ENCODE measurements at places on chromosomes 7 and 10.

- DNase-seq: no peak
Observed at GRCh38 chr10:114233482-114233881, 5.6 kb upstream of the VWA2 start.

GRCh38 chr7:112129655-112130323 is 76.4 kb downstream of the DOCK4 start:
- no peak for DNase-seq

DNA sequence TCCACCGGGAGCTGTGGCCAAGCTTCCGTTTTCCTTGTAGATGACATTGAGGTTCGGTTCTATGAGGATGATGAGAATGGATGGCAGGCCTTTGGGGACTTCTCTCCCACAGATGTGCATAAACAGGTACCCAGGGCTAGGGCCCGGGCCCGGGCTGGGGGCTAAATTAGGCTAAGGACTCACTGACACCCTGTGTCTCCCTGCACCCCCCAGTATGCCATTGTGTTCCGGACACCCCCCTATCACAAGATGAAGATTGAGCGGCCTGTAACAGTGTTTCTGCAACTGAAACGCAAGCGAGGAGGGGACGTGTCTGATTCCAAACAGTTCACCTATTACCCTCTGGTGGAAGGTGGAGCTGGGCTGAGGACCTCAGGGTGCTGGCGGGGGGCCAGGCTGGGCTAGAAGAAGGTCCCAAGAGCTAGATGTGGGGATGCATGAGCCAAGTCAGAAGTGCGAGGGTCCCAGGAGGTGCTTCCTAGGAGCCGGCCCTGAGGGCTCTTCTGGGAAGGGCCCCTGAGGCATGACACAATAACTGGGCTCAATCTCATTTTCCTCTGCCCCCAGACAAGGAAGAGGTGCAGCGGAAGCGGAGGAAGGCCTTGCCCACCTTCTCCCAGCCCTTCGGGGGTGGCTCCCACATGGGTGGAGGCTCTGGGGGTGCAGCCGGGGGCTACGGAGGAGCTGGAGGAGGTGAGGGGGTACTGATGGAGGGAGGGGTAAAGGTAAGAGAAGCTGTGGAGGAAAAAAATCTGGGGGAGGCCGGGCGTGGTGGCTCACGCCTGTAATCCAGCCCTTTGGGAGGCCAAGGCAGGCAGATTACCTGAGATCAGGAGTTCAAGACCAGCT is 2.9 kb downstream of the NFKB2 start:
- DNase-seq: no peak

DNA sequence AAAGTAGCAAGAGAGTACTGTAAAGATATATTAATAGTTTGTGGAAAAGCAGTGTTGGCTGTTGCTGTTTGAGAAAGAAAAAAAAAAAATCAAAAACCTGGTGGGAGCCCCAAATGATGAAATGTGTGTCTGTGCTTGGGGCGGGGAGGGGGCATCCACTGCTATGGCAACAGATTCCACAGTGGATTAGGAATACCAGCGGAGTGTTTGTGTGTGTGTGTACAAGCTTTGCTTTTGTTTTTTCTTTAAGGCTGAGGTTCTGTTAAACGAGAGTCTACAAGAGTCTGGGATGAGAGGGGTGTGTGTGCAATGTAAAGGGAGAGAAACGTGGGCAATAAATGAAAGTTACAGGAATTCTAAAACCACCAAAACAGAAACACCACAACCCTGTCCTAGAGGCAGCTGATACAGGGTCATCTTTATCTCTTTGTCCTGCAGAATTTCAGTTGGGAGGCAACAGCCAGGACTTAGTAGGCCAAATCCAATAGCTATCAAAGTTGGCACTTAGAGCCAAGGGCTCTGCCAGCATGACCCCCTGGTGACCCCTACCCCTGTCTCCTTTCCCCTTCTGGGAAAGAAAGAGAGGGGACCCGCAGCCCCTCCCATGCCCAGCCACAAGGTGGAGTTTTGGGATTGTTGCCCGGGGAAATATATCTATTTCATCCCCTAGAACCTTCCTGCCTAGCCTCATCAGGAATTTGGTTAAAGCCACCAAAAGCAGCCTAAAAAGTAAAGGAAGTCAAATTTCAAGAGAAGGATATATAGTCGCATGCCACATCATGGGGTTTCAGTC is 85.4 kb downstream of the OSBPL3 start:
- no peak for DNase-seq

DNA sequence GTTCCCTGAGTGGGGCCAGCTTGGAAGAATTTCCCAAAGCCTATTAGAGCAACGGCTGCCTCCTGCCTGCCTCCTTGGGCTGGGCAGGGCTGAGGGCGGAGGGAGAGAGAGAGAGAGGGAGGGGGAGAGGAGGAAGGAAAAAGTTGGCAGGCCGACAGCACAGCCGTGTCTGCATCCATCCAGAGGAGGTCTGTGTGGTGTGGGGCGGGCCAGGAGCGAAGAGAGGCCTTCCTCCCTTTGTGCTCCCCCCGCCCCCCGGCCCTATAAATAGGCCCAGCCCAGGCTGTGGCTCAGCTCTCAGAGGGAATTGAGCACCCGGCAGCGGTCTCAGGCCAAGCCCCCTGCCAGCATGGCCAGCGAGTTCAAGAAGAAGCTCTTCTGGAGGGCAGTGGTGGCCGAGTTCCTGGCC is at the start of gene AQP1:
Gene AQP1 (plus strand): TSS at position 293 of the 409 bp plus-strand sequence. CDS start 57 bp downstream, at position 350.
- no peak for DNase-seq

GRCh38 chr7:105963038-105963667 is at the start of gene CDHR3:
Gene CDHR3 (plus strand): TSS chr7:105963264. CDS start chr7:105963319, 55 bp downstream.
- no peak for DNase-seq

DNA sequence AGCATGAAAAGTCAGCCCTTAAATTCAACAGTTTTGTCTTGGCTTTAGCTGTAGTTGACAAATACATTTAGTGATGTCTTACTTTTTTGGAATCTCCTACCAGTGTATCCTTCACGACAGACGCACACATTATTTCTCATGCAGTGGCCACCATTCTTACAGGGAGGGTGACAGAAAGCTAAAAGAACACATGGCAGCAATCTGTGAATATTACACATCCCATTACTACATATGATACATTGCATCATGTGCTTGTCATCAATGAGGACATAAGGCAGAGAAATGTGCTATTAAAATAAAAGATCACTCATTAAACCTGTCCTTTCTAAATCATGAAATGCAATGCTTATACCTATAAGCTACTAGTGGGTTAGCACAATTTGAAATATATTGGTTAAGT is 66.6 kb downstream of the VWDE start:
- no peak for DNase-seq

DNA sequence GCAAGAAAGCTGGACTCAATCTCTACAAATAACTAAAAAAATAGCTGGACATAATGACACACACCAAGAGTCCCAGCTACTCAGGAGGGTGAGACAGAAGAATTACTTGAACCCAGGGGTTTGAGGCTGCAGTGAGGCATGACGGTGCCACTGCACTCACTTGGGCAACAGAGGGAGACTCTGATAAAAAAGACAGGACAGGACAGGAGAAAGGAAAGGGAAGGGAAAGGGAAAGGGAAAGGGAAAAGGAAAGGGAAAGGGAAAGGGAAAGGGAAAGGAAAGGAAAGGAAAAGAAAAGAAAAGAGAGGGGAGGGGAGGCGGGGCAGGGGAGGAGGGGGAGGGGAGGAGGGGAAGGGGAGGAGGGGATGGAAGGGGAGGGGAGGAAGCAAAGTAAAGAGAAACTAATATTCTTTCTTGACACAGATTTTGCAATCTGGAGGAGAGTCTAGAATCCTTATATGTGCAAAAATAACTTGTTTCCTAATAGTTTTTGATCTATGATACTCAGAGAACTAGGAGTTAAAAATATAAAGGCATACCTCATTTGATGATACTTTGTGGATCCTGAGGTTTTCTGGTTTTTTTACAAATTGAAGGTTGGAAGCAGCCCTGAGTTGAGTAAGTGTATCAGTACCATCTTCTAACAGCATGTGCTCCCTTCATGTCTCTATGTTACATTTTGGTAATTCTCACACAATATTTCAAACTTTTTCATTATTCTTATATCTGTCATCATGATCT is 8.0 kb downstream of the SAR1A start:
- no peak for DNase-seq

DNA sequence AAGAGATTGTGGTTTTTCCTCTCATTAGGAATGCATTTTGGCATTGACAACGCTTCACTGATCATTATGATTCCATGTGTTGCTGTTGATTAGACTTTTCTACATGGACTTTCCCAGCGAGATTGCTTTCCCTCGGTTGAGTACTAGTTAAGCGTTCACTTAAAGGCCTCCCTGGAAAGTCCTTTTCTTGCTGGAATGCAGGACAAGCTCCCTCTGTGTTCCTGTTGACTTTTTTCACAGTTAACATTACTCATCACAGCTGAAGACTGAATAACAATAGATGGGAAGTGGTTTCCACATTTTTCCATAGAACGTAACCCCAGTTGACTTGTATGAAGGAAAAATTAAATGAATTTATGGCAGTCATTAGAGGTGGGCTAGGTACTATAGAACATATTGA is 2.6 kb upstream of the CAV1 start:
- peak; percentile 84 for DNase-seq

GRCh38 chr10:110150046-110150445 is 57.4 kb upstream of the MXI1 start:
- no peak for DNase-seq

DNA sequence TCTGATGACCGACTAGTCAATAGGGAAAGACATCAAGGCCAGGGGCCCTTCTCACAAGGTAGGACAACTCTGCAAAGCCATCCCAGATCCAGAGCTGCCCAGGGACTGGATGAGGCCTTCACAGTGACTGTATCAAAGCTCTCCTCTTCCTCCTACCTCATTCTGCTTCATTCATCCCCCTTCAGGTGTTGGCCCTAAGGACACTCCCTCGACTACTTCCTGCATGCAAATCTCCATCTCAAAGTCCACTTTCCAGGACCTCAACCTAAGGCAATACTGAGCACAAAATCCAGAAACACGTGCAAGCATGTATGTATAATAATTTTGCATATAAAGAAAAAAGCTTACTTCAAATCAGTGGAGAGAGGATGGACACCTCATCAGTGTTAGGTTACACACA is 25.1 kb downstream of the DPY19L1 start:
- DNase-seq: no peak

DNA sequence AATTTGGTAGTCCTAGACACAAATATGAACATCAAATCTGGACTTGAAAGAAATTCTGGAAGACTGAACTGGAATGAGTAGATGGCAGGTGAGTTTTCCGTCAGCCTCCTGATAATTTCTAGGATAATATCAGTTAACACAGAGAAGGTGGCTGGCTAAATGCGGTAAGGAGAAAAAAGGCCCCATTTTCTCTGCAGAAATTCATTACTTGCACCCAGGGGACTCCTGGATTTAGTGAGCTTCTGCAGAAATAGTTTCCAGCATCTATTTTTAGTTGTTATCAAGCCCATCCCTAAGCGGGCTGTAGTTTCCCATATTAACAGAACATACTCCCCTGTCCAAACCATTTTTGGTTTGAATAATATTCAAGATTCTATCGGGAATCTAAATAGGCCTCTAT is 181.9 kb upstream of the TCERG1L start:
- DNase-seq: no peak

DNA sequence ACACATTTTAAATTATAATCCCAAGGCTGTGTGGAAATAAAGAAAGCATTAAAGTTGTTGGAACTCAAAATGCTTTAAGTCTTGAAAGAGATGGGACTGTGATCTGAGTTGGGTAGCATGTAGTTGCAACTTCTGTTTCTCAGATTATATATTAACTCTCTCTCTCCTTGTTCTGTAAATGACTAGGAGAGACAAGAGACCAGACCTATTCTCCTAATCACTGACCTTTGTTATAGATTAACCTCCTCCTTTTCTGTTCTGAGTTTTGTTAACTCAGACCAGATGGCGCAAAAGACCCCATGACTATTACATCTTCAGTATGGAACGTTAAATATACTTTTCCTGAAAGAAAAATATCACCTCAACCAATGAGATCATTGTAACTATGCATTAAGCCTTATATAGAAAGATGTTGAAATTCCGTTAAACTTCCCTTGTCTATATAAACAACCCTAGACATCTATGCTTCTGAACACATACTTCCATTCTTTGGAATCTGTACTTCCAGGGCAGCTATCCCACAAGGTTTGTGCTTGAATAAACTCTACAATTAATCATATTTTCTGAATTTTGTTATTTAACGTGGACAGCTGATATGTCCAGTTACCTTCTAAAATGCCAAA is 143.5 kb upstream of the TRIM24 start:
- DNase-seq: no peak

All from IMR-90 (cell line).